ENCODE measurements at places on chromosomes 4 and X. TPM values are rescaled to one million over a fixed set of nuclear protein-coding genes. Genes with fewer than 3 reads are reported as not detected.

GRCh38 chr4:110867251-110867960 lies 244.5 kb upstream of the PITX2 start:
- DNase-seq: no peak

DNA sequence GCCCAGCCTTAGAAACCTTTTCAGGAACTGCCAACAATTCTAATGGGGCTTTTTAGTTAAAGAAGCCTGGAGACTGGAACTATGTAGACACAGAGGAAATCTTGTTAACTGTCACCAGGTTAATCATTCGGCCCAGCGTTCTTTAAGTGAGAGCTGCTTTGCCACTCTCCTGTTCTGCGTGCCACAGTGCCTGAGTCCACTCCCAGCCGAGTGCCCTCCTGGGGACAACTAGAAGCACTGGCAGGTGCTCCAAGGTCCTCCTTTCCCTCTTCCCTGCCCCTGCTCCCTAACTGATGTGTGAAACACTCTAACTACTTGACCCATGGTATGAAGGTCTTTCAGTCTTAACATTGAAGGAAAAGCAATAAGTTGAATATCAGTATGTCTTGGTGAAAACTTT lies 151.2 kb upstream of the TLL1 start:
- DNase-seq: no peak

GRCh38 chrX:38220415-38221390 lies at the start of gene SRPX:
TSS of gene SRPX (minus strand) at chrX:38220871. CDS start at chrX:38220792, 79 bp downstream.
- peak; percentile 11 for DNase-seq

GRCh38 chrX:43436517-43436916 lies 219.6 kb upstream of the MAOA start:
- DNase-seq: no peak

GUCY1A1 gene
- total RNA-seq: not detected

P2RY8 gene
- total RNA-seq: not detected

GRCh38 chr4:154743683-154744340 lies at the start of gene LRAT:
TSS of gene LRAT (plus strand) at chr4:154744000. CDS start at chr4:154744327, 327 bp downstream.
- DNase-seq: peak; percentile 62

KLB gene
- not detected for total RNA-seq

DNA sequence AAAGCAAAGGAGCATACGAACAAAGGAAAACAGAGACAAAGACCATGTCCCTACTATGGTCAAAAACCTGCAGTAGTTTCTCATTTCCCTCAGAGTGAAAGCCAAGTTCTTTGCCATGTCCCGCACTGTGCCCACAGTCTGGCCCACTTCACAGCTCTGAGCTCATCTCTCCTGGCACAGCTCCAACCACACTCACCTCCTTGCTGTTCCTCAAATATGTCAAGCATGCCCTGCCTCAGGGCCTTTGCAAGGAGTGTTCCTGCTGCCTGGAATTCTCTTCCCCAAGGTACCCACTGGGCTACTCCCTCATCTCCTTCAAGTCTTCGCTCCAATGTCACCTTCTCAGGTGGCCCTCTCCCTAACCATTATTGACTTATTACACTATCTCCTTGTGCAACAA lies 72.1 kb downstream of the COX18 start:
- no peak for DNase-seq

- no peak for DNase-seq
Observed at GRCh38 chrX:150694738-150695410, 1.7 kb downstream of the MTMR1 start.

DNA sequence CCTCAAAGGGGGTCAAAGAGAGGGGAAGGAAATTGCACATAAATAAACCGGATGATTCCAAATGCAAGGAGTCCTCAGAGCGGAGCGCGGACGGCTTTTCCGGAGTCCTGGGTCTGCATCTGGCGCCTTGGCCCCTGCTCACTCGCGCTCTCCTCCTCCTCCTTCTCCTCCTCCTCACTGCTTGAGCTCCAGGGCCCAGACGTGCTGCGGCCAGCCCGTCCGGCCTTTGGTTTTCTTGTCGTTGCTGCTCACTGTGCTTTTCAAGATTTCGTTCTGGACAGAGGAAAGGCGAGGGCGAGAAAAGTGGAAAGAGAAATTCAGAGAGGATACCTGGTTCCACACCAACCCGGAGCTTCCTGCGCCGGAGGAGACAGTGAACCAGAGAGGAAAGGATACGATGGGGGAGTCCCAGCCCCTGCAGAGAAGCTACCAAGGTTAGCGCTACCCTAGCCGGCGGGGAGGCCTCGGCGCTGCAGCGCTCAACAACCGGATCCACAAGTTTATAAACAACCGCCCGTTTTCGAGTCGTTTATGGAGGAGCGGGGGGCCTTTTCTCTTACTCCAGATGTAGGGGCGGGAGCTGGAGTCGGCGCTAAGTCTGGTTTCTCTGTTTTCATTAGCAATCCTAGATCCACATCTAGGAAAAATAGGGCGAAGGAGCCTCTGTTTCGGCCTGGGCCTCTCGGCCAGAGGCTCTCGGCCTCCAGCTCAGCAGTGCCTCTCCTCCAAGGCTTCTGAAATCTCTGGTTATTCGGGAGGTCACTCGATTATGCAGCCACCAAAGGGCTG lies 2.7 kb downstream of the HAND2 start:
- DNase-seq: peak; percentile 51

- DNase-seq: no peak
Observed at GRCh38 chr4:153497988-153498967, 32.1 kb downstream of the TMEM131L start.

DNA sequence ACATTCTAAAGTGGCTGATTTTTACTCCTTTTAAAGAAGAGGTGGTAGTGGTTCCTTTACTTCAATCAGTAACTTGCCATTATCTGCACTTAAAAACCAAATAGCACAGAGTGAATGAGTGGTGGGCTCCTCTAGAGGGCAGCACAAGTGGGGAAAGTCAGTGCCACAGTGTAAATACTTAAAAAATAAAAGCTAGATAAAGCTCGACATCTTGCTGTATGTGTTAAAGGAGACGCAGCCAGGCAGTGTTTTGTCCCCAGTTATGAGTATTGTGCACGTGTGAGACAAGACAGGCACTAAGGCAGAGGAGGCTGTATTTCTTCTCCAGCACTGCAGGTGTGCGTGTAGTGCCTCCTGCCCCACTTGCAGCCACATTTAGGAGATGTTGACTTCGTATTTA lies 24.6 kb downstream of the NAP1L5 start:
- peak; percentile 44 for DNase-seq

PWWP3B gene
- total RNA-seq: 0.21 TPM

POF1B gene
- not detected for total RNA-seq

- no peak for DNase-seq
Observed at GRCh38 chrX:70079870-70080269, 17.6 kb downstream of the OTUD6A start.

DNA sequence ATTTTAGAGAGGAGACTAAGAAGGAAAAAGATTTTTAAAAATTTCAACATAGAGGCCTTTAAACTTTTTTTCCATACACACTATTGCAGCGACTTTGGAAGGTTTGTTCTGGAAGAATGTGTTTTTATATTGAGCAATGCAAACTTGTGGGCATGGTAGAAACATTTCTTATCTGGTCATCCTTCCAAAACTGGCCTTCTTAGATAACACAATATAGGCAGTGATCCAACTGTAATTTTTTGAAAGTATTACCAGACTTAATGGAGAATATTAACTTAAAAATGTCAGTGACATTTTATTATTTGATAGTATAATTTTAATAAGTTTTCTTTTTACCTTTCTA lies 25.6 kb downstream of the FHDC1 start:
- DNase-seq: no peak

- DNase-seq: peak; percentile 58
Observed at GRCh38 chr4:99462875-99463464, 27.8 kb upstream of the ADH7 start.

DNA sequence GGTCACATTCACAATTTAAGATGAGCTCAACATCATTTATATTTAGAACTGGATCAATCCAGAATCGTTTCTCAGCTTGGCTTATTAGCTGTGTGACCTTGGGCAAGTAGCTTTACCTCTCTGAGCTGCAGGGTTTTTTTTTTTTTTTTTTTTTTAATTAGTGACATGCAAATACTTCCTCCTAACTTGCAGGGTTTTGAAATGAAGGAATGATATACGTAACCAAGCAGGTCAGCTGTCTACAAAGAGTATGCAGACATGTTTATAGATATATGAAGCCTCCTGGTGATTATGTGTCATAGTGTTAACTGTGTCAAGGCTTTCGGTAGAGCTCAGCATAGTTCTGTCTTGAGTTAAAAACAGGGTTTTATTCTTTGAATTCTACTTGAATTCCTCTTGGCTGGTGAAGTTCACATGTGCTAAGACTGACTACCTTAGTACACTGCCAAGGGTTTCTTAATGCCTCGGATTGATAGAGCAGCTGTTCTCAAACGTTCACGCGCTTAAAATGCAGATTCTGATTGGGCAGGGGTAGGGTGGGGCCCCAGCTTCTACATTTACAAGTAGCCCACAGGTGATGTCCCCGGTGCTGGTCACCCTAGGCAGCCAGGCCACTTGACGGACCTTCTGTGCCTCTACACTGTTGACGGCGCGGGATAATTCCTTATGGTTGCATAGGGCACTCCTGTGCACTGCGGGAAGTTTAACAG lies 654 bp upstream of the STS start:
- no peak for DNase-seq

- DNase-seq: no peak
Observed at GRCh38 chr4:1627417-1628313, 56.4 kb downstream of the FAM53A start.

DCAF12L1 gene
- 1.9 TPM for total RNA-seq

GRCh38 chr4:110046588-110047049 lies 133.9 kb downstream of the EGF start:
- no peak for DNase-seq

- DNase-seq: no peak
Observed at GRCh38 chrX:52852110-52852860, 15.6 kb downstream of the XAGE3 start.

DNA sequence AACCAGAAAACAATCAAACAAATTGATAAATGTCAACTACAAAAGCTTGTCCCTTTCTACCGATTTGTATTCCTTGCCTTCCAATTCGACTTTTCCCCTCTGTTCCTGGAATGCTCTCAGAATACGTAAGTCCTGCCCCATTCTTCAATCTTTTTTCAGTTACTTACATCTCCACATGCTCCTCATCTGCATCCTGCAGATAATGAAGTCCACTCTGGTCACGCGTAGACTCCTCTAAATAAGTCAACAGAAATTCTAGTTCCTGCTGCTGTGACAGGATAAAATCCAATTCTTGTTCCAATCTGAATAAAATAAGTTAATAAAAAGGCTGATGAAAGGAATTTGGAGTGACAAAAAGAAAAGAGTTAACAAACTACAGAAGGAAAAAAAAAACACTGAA lies 34.4 kb upstream of the RBM41 start:
- DNase-seq: no peak

DNA sequence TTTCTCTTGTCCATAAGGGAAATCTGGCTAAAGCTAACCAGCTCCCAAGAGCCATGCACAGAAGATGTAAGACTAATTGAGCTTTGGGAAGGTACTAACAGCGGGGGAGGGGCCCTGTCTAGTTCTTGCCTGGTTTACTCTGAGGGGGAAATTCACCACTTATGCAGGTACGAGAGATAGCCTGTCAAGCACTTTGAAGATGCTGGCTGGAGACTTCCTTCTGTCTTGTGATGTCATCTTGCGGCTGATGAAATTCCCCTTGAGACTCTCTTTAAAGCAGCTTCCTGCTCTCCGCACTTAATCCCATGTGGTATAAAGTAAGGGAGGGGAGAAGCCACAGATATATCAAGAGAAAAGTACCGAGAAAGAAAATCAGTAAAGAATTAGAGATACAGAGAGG lies 345.3 kb downstream of the MAPK10 start:
- DNase-seq: no peak

DNA sequence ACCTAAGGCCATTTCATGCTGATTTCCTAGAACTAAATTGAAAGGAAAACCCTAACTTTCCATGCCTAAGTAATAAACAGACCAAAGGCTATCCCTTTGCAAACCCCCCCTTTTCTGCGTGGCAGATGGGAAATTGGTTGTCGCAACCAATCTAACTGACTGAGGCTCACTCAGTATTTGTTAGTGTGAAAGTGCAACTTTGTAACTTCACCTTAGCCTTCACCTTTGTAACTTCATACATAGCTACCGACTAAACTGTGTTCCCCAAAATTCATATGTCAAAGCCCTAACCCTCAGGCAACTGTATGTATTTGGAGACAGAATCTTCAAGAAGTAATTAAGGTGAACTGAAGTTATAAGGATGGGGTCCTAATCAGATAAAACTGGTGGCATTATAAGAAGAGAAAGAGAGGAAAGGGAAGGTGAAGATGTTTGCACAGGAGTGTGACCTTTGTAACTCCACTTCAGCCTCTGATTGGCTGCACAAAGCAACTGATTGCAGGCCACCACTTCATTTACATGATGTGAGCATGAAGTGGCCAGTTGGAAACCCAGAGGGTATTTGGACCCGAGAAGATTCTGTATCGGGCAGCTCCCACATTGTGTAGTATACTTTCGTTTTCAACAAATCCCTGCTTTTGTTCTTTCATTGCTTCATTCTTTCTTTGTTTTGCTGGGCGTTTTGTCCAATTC lies 4.9 kb upstream of the TMEM33 start:
- no peak for DNase-seq

GRCh38 chr4:167989815-167990214 lies 102.5 kb upstream of the ANXA10 start:
- no peak for DNase-seq

GRCh38 chrX:46791927-46792809 lies 33.2 kb upstream of the SLC9A7 start:
- no peak for DNase-seq

DNA sequence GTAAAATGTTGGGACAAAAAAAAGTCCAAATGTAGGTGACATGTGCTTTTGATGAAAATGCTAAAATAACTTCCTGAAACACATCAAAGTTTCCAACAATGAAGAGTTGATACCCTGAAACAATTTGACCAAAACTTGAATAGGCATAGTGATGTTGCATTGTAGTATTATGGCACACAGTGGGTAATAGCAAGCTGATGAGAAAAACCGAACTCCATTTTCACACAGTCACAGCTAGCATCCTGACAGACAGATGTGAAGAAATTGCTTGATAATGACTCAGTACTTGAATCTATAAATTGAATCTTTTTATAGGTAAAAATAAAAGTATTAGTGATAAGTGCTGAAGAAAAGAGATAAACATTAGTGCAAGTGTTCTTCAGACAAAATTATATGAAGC lies 122.5 kb downstream of the ELOVL6 start:
- no peak for DNase-seq

GRCh38 chr4:110008540-110008939 lies 95.9 kb downstream of the EGF start:
- DNase-seq: no peak

DNA sequence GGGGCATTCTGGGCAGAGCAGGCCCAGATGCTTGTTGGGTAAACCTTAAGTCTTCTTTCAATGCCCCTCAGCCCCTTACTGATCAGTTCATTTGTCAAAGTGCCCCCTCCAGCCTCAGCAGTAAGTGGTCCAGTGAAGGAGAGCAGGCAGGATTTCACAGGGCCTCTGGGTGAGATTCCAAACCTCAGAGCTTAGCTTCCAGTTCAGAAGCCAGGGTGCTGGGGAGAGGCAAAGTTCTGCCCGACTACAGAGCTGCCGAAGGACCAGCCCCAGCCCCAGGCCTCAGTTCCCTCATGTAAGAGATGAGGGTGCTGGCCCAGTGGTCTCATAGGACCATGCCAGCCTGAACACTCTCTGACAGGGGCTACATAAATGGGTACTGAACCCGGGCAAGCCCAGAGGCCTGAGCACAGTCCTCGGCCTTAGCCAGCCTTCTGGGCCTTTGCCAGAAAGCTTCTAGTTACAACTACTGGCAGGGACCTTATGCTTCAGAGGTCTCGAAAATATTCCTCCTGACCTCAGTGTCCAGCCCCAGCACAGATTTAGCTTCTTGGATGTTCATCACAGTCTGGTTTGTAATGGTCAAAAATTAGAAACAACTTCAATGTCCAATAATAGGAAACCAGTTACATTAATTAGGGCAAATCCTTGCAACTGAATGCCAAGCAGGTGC lies 851 bp upstream of the RIPPLY1 start:
- DNase-seq: no peak

GRCh38 chr4:71595576-71596108 lies 188.2 kb downstream of the GC start:
- DNase-seq: no peak

HPGDS gene
- 0.33 TPM for total RNA-seq

Measured in endothelial cell (in vitro differentiated cells).